ENCODE measurements at places on chromosomes 4 and X. TPM values are rescaled to one million over a fixed set of nuclear protein-coding genes. Genes with fewer than 3 reads are reported as not detected.

Gene CXorf65
- total RNA-seq: not detected

- H3K4me1 ChIP-seq: peaks cover 6% of the 10 kb centered on the region
- H3K4me3 ChIP-seq: no peak overlapping the region
- no peaks in the 10 kb centered on the region for H3K27me3 ChIP-seq
- DNase-seq: no peak
Observed at GRCh38 chrX:72107320-72107719, 24.4 kb downstream of the RTL5 start.

GRCh38 chr4:7516096-7516772, 81.5 kb upstream of the PSAPL1 start:
- DNase-seq: no peak
- no peak overlapping the region for H3K4me3 ChIP-seq
- no peak overlapping the region for H3K27ac ChIP-seq
- no peaks in the 10 kb centered on the region for H3K36me3 ChIP-seq
- peaks cover 9% of the 10 kb centered on the region for H3K4me1 ChIP-seq

DNA sequence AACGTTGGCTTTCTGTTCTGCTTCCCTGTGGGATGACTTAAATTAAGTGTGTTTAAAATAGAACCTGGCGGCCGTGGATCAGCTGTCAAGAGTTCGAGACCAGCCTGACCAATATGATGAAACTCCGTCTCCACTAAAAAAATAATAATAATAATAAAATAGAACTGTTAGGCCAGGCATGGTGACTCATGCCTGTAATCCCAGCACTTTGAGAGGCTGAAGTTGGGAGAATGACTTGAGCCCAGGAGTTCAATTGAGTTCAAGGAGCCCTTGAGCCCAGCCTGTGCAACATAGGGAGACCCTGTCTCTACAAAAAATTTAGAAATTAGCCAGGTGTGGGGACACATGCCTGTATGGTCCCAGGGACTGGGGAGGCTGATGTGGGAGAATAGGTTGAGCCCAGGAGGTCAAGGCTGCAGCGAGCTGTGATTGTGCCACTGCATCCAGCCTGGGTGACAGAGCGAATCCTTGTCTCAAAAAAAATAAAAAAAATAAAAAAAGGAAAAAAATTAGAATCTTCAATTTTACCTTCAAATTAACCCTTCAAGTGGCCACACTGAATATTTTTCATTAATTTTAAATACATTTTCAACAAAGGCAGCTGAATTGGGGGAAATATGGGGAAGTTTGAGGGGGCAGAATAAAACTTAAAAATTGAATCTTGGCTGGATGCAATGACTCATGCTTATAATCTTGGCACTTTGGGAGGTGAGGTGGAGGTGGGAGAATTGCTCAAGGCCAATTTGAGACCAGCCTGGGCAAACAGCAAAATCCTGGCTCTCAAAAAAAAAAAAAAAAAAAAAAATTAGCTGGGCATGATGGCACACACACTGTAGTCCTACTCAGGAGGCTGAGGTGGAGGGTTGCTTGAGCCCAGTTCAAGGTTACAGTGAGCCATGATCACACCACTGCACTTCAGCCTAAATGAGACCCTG, 31.8 kb upstream of the HSD17B13 start:
- no peak overlapping the region for H3K4me3 ChIP-seq
- H3K27ac ChIP-seq: no peak overlapping the region
- peaks cover 6% of the 10 kb centered on the region for H3K4me1 ChIP-seq
- peaks cover 18% of the 10 kb centered on the region for H3K36me3 ChIP-seq
